ENCODE measurements at places on chromosomes 2 and 18.
A peak's percentile ranks its signal among the peaks of the same experiment; 100 is the strongest.

DNA sequence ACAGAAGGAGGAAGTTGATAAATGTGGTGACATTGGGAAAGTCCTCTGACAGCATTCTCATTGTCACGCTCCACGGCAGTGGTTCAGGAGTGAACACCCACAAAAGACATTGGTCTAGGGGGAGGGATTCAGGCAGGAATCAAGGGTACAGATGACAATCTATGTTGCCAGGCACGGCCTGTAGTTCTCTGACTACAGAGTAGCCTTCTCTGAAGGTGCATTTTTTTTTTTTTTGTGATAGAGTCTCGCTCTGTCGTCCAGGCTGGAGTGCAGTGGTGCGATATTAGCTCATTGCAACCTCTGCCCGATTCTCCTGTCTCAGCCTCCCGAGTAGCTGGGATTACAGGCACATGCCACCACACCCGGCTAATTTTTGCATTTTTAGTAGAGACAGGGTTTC is 7.4 kb upstream of the MOB1A start:
- peak; percentile 65 for DNase-seq

DNA sequence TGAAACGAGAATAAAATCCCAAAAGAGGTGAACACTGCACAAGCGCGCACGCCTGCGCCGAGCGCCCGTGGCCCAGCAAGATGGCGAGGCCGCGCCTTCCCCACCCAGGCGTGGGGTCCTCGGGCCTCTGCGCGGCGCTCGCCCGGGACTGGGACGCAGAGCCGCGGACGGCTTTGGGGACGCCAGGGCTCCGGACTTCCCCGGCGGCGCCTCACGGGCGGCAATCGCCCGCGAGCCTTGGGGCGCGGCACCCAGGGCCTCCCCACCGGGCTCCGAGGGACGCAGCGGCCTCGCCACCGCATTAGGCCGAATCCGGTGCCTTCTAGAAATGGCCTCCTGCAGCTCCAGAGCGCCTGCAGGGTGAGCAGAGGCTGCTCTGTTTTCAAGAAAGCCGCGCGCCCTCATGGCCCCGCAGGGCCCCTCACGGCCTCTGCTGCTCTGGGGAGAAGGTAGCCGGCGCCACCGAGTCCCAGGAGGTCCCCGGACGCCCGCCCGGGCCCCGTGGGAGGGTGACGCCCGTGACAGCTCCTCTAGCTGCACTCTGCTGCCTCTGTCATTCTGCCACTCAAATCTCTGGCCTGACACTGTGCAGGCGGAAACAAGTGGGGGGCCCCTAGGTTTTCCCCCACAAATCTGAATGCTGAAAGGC is 35.9 kb upstream of the POMC start:
- no peak for DNase-seq

DNA sequence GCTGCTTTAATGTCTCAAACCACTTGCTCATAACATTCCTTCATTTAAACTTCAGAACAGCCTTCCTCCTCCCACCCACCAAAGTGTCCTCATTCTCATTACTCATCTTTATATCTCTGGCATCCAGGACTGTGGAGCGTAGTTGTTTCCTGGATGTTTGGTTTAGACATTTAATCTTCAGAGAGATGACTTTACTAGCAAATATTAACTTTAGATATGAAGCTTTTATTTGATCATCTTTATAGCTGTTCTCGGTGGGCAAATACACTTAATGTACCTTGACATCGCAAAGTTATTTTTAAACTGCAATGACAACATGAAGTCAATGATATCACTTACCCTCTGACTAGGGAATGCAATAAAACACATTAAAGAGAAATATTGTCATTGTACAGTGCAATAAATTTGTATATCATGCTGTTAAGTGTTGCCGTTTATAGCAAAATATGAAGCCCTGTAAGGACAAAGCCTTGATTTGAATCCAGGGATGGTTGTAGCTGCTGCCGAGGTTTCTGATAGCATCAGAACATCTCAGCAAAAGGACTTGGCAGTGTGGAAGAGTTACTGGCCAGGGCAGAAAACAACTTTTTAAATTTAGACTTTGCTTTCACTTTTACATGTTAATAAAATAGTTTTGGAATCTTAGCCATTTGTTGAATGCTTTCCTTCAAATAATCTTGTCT is 4.6 kb upstream of the LAMA3 start:
- DNase-seq: no peak

- DNase-seq: no peak
Measured at GRCh38 chr2:236171181-236171679, 3.0 kb upstream of the GBX2 start.

GRCh38 chr2:143300536-143300935 is 171.3 kb downstream of the ARHGAP15 start:
- no peak for DNase-seq

GRCh38 chr2:234887195-234887594 is 64.6 kb upstream of the SH3BP4 start:
- no peak for DNase-seq

DNA sequence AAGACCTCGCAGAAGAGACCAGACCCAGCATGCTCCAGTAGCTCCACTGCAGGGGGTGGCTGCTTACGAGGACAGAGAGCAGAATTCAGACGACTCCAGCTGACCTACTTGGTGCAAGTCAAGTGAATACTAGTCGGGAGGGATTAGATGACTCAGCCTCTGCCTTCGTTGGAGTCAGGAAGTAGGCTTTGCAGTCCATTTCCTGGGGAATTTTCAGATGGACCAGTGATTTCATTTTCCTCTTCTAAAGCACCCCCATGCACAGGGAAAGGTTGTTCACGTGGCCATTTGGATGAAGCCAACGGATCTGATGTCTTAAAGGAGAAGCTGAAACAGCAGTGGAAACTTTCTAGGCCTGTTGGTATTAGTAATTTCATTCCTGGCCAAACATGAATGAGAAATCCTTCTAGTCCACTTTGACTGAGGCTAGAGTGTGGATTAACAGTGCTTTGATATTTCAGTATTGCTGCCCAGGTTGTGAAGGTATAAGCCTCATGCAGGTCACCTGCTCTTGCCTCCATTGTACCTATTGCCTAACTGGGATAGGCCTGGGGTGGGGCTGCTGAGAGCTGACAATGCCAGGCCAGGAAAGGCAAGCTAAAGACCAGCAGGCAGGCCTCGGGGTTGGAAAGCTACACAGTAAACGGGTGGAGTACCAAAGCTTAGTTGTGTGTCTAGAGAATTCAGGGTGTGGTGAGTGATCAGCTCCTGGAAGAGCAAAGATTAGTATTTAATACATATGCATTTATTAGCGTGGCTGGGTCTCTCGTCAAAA is 117.6 kb upstream of the FOSL2 start:
- DNase-seq: no peak

GRCh38 chr2:226869371-226869770 is 33.5 kb downstream of the RHBDD1 start:
- DNase-seq: no peak

GRCh38 chr18:48733643-48734253 is 194.9 kb downstream of the CTIF start:
- DNase-seq: no peak

DNA sequence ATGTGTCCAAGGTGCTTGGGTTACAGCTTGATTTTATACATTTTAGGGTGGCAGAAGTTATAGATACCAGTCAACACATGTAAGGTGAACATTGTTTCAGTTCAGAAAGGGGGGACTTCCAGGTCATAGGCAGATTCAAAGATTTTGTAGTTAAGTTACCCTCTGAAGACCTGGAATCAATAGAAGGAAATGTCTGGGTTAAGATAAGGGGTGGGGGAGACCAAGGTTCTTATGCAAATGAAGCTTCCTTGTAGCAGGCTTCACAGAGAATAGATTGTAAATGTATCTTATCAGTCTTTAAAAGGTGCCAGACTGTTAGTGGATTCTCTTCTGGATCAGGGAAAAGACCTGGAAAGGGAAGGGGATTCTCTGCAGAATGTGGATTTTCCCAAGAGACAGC is 42.4 kb downstream of the BMPR2 start:
- no peak for DNase-seq

GRCh38 chr2:234555616-234556249 is 58.9 kb upstream of the ARL4C start:
- peak; percentile 14 for DNase-seq

DNA sequence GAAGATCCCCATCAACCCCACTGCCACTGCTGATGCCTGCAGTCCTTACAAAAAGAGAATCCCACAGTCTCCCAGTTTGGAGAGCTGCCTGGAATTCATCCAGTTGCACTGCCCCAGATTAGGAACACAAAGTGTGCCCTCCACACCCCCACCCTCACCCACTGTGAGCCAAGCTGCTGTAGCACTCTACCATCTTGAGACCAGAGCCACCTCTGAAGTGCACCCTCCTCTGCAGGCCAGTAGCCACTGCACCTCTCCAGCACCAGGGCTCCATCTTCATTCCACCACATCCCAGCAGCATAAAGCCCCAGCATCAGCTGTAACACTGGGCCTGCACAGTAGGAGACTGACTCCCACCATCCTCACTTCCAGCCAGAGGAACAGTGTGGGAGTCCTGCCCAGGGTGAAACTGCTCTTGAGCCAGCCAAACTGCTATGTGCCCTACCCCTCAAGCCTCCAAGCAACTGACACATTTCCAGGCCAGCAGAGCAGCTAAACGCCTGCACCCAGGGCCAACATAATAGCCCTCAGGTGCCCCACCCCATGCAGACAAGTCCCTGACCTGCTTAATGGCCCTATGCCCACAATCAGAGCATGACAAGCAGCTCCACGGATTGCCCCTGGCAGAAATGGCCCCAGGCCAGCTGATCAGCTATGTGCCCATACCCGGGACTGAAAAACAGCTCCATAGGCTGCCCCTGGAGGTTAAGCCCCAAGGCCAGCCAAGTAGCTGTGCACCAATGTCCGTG is 206.0 kb downstream of the ATAD2B start:
- no peak for DNase-seq

DNA sequence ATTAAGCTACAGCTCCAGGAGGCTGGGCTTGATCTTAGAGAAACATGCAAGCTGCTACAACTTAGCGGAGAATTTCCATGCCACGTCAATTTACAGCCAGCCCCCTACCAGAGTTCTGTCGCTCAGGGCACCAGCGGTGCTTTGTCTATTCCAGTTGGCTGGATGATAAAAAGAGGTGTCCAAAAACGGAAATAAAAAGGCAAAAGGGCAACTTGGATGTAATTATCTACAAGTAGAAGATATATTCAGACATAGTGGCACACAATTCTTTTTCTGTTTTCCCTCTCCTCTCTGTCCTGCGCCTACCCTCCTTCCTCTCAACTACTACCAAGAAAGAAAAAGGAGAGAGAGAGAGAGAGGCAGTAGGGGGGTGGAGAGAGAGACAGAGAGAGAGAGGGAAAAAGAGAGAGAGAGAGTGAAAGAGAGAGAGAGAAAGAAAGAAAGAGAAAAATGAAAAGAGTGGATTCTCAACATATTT is 363 bp upstream of the RFTN2 start:
- no peak for DNase-seq

DNA sequence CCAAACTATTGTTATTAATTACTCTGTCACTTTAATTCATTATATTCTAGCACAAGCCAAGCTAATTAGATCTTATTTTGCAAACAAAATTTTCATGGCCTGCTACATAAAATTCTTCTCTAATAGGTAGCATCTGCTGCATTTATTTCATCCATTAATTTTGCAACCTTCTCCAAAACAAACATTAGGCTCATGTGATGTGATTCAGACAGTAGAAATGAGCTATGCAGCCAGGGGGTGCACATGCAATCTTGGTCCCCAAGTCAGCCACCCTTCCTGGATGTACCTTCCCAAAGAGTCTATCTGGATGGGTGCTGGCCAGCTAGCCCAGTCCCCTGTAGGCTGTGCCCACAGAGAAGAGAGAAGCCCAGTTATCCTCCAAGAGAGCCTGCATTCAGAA is 242.1 kb upstream of the OSR1 start:
- DNase-seq: no peak

- DNase-seq: no peak
Measured at GRCh38 chr2:1633092-1633671, 111.1 kb downstream of the PXDN start.
